ENCODE measurements at places on chromosomes 11 and 22.
A peak's percentile ranks its signal among the peaks of the same experiment; 100 is the strongest.

DNA sequence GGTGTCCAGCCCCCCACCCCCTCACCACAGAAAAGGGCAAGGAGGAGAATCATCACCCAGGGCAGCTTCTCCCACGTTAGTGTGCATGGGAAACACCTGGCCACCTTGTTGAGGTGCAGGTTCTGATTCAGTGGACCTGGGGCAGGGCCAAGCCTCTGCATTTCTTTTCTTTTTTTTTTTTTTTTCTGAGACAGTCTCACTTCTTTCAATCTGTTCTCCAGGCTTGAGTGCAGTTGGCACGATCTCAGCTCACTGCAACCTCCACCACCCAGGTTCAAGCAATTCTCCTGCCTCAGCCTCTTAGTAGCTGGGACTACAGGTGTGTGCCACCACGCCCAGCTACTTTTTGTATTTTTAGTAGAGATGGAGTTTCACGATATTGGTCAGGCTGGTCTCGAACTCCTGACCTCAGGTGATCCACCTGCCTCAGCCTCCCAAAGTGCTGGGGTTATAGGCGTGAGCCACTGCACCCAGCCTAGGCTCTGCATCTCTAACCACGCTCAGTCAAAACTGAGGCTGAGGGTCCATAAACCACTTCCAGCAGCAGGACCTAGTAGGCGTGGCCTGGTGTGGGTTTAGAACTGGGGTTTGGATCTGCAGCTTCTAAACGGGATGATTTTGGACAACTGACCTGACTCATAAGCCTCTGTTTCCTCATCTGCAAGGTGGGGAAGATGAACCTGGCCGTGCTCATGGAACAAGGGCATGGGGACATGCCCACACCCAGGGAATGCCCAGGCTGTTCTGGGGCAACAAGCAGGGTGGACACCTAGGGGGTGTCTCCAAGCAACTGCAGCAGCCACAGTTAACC is 734 bp downstream of the ZP1 start:
- no peak for DNase-seq

GRCh38 chr11:84532364-84532763 is 1094.8 kb downstream of the DLG2 start:
- DNase-seq: no peak

GRCh38 chr11:33347490-33348125 is 90.4 kb downstream of the HIPK3 start:
- no peak for DNase-seq

GRCh38 chr11:43567396-43567975 is 113.1 kb upstream of the HSD17B12 start:
- DNase-seq: peak; percentile 15

DNA sequence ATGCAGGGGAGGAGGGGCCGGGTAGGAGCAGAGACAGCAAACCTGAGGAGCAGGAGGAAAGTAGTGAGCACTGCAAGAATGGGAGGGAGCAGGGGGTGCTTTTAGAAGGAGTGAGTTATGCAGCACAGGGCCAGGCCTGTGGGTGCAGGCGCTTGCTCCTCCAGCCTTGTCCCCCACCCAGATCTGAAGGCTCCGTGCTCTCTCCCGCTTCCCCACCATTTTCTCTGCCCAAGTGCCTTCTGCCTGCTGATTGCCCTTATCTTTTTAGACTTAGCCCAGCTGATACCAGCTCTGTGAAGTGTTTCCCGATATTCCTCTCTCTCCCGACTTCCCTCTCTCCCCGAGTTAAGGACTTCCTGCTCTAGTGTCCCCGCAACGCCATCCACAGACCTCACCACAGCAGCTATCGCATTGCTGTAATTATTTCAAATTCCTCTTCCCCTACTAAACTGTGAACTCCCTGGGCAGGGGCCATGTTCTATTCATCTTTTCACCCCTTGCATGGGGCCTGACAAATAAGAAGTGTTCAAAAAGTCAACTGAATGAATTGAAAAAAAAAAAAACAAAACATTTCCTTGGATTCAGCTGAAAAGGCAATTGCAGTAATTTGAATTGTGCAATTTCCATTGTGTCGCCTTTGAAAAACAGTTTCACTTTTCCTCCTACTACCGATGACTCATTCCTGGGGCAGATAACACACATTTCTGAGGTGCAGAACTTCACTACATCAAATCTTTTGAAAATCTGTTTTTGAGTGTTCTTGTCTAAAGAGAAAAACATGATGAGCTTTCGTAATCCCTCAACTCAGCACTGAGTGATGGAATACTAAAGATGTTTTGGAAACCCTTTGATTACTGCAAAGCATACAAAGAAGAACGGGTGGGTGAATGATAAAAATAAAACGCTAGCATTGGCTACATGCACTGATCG is 69.7 kb upstream of the BMAL1 start:
- DNase-seq: peak; percentile 39

DNA sequence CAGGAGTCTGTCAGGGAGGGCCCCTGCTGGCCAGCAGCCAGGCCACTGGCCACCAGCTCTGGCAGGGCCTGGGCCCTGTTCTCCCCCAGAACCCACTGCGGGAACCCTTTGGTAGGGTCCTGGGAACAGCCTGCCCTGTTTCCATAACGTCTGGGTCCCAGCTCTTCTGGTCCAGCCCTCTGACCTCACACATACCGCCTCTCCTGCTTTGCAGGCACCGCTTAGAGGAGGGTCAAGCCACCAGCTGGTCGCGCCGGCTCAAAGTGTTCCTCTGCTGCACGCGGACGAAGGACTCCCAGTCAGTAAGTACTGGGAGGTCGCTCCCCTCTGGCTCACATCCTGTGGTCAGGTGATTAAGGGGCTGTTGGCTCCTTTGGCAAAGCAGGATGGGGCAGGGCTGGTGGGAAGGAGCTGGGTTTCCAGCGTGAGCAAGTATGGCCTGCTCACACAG is 26.6 kb upstream of the MYRF start:
- DNase-seq: no peak

GRCh38 chr11:17163291-17163690 is 44.5 kb downstream of the PIK3C2A start:
- DNase-seq: no peak

DNA sequence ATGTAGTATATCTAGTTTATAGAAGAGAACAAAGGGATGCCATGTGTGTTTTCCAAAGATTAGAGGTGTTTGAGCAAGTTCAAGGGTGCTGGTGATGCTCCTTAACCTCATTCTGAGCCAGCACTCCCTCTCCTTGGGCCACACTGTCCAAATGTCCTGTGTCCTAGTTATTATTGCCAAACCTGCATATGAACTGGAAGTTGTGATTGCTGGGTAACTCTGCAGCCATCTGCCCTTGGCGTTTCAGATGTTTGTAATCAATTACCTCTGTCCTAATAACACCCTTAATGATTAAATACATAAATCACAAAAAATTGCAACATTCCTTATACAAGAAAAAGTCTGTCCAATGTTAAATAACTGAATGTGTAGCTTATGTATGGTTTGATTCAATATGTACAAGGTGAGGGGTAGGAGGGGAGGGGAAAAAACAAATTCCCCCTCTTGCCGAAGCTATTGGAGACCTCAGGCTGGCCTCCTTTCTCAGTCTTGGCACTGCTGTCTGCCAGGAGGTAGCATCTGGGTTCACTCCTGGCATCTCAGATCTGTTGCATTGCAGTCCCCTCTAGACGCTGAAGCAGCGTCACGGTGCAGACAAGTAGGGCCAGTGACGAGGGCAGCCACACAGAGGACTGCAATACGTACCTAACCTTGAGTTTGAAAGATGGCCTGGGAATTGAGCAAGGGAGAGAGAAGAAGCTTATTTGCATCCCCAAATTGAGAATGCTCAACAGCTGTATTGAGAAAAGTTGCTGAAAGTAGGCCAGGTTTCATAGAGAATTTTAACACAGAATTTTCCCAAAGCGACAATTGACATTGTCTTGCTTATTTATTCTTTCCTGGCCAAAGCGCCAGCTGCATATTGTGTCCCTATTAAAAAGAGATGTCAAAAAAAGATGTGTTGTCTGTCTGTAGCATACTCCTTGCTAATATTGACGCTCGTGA is 89.6 kb upstream of the ARHGAP32 start:
- no peak for DNase-seq

- peak; percentile 42 for DNase-seq
Observed at GRCh38 chr11:65640483-65641296, 2.8 kb downstream of the SIPA1 start.

GRCh38 chr11:78349624-78350023 is 68.0 kb downstream of the GAB2 start:
- DNase-seq: no peak

DNA sequence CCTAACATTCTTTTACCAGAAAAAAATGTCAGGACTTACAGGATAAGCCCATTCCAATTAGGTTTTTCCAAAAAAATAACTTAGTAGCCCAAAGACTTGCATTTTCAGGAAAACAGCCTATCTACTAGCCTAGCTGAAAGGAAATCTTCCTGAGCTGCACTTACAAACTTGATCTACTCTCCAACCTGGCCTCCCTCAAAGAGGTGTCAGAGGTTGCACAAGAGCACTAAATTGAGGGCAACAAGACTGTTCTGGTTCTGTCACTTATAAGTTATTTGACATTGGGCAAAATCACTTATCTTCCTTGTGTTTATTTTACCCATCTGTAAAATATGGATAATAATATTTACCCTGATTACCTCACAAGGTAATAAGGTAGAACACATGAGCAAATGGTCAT is 7.9 kb upstream of the SOX6 start:
- no peak for DNase-seq

GRCh38 chr11:128835741-128836430 is 31.2 kb downstream of the KCNJ1 start:
- no peak for DNase-seq

DNA sequence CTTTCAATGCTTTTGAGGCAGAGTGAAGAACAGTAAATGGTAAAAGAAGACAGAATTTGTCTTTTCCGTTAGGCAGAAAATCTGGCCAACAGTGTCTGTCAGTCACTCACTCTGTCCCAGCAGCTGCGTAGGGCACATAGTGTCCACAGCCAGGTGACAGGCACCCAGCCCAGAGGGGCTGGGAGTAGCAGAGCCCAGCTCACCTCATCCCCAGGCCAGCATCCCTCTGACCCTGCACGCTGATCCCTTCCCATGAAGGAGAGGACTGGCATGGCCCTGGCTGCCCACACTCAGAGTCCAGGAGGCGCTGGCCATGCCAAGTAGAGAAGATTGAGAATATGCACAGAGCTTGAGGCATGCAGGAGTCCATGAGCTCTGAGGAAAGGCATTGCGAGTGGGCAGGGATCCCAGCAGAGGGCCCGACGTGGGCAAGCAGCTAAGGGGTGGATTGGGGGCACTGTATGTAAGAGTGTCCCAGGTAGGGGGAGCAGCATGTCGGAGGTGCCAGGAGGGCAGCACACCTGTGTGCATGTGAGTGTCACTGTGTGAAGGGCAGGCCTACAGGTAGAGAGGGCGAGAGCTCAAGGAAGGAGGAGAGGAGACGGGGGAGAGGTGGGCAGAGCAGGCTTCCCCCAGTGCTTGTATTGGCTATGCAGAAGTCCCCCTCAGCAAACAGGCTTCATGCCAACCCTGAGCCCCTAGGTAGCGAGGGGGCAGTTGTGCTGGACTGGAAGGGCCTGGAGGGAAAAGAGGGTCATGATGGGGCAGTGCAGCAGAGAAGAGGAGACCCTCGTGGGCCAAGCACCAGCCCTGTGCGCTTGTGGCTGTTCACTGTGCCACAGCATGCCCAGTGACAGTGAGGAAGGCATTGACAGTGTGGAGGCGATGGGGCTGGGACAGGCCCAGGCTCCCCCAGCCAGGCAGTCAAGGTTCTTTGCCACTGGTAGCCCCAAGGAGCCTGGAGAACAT is 133.8 kb downstream of the OSBP2 start:
- DNase-seq: no peak

GRCh38 chr22:41562461-41562860 is 1.7 kb downstream of the CSDC2 start:
- DNase-seq: no peak

GRCh38 chr22:38270091-38270992 is 2.5 kb downstream of the TMEM184B start:
- DNase-seq: no peak

DNA sequence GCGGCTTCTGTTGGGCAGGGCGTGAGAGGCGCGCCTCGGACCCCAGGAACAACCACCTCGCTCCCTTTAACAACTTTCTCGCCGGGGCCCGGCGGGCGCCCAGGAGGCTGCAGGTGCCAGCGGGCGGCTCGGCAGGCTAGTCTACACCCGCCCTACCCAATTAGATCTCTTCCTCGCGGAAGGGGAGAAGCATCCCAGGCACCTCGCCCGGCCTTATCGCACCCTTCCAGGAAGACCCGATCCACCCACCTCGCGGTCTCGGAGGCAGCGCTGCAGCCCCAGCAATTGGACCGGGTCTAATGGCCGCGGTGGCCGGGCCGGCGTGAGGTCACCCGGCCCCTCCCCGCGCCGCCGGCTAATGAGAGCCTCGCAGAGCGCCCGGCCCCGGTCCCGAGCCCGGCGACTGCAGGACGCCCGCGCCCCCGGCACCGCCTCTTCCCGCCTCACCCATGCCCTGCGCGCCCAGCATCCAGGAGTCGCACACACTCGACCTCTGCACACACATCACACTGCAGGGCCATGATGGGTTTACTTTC is at the start of gene PLAAT3:
Gene PLAAT3, minus strand, starts transcription at position 298 of the 536 bp plus-strand sequence. CDS start 419 bp downstream, outside the sequence.
- peak; percentile 16 for DNase-seq

DNA sequence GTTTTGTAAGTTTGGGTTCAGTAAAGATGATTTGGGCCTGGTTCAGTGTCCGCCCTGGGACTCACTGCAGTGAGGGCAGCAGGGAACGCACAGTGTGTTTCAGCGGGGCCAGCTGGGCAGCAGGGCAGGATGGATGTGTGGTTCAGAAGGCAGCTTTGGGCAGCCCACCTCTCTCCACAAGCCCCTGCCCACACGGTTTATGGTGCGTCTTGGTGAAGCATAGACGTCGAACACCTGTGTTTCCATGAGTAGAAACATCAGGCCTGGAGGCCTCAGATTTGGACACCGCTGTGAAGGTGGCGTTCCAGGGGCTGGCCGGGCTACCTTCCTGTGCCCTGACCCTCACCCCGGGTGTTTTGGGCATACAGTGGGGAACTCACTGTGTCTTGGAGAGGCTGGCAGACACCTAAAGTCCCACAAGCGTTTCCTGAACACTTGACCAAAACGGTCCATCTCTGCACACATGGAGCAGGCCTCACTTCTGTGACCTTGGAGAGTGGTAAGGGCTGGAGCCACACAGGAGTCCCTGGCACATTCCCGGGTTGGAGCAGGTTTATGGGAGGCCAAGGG is 59.0 kb downstream of the ST14 start:
- DNase-seq: no peak

DNA sequence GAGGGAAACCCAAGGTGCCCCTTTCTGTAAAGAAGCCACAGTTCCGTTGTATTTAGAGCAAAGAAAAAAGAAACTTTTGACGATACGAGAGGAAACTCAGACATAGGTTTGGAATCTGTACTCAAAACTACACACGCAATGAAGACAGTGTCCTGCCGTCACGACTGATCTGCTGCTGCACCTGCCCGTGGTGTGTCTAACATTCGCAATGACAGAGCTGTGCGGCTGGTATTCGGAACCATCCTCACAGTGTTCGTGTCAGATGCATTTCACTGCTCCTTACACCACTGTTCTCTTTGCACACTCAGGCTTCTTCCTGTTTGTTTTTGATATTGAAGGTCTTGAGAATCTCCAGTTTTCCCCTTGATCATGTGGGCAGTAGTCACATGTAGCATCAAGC is 84.8 kb downstream of the RTL6 start:
- DNase-seq: no peak

DNA sequence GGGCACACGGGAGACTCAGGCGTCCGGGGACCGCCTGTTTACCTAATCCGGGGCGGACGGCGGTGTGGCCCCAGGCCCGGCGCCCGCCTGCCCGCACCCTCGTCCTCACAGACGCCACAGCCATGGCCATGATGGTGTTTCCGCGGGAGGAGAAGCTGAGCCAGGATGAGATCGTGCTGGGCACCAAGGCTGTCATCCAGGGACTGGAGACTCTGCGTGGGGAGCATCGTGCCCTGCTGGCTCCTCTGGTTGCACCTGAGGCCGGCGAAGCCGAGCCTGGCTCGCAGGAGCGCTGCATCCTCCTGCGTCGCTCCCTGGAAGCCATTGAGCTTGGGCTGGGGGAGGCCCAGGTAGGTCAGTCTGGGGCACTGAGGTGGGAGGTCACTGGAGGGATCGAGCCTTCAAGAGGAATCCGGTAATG is 10.0 kb upstream of the RAB1B start:
- DNase-seq: no peak

Measured in CD4-positive, alpha-beta memory T cell (primary cell).